Stimulated activated CD4-positive, alpha-beta T cell treated with anti-CD3 and anti-CD28 coated beads, Interleukin-15, amount 100 ng/mL, for 1 hour (primary cell): ENCODE measurements at places on chromosomes 1 and 21.

- DNase-seq: no peak
These were observed 92.8 kb upstream of the IFFO2 start for GRCh38 chr1:19049128-19049768.

DNA sequence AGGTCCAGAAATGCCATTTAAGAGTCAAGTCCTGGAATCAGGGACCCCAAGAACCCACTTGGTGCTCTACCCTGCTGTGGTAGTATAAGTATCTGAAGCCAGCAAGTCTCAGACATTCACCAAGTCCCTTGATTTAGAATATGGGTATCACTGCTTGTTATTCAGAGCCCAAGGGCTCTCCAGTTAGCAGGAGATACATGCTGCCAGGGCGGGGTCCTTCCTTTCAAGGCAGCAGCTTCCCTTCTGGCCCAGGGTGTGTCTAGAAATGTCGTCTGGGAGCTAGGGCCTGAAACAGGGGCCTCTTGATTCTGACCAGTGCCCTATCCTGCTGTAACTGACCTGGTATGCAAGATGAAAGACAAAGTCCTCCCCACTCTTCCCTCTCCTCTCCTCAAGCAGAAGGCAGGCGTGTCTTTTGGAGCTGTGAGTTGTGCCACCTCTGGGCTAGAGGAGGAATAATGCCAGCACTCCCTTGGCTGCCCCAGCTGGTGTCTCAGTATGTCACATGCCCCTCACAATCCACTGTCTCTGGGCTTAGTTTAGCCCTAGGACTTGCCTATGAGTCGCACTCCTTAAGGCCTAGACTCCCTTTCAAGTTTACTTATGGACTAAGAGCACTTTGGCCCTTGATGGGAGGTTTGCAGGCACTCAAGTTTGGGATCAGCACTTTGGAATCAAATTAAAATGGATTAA is 200.2 kb downstream of the MRPL39 start:
- DNase-seq: no peak

DNA sequence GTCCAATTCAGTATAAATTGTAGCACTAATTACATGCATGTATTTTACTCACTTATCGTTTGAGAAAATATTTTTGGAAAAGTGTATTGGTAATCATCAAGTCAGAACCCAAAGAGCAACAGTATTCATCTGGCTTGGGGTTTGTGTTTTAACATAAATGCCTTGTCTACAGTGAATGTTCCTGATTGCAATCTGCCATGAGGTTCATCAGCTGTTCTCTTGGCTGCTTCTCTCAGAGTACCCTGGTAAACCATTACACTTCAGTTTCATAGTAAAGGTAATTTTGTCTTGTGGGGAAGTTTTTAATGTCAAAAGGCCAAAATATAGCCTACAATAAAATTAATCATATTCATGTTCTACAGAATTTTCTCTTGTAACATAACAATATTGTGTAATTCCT is 150.3 kb downstream of the IFI44 start:
- no peak for DNase-seq

- no peak for DNase-seq
These were observed 321.1 kb downstream of the TGFB2 start for GRCh38 chr1:218666263-218666662.

GRCh38 chr21:28224191-28224726 is 768.4 kb downstream of the LTN1 start:
- no peak for DNase-seq

GRCh38 chr1:43764581-43764980 is 57.2 kb downstream of the ST3GAL3 start:
- no peak for DNase-seq

DNA sequence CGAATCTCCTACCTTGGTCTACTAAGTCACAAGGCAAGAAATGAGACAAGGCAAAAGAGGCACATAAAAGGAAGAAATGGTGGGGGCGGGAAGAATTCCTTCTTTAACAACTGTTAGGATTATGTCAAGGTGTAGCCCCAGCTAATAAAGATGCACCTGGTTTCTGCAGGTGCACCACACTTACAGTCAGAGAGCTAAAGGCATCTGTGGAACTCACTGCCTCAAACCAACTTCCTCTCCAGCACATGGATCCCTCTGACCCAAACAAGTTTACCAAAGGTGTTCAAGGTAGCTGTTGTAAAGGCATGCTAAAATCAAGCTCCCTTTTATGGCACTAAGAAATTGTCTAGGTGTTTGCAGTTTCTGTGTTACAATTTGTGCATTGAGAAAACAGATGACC is 38.1 kb downstream of the TGFBR3 start:
- DNase-seq: no peak

DNA sequence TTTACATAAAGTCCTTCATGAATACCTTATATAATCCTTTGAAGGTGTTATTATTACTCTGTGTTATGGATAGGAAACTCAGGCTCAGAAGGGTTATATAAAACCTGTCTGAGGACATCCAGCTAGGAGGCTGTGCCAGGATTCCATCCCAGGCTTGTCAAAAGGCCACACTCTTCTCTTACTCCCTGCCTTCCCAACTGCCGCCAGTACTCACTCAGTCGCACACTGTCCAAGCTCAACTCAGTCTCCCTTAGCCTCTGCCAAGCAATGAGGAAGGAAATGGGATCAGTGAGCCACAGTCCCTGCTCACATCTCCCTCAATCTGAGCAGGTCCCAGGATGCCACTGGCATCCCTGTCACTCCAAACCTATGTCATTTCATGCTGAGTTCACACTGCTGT is 94.4 kb downstream of the NAV1 start:
- DNase-seq: no peak

DNA sequence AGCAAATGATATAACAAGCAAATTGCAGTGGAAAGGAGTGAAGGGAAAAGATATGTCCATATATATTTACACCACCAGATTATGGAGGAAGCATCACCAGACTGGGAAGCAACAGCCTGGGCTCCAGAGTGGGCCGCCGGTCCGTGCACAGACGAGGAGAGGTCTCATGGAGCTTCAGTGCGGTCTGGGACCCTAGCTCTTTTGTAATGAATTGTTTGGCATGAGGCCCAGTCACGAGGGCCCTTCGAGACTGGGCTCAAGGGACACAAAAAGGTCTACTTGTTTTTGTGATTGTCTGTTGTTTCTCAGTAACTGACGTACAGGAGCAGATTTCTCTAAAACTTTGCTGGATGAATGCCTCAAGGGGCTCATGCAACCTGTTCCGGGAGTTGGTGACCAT is 12.9 kb upstream of the STUM start:
- no peak for DNase-seq

- no peak for DNase-seq
These were observed 986 bp upstream of the RNF186 start for GRCh38 chr1:19815801-19816736.

GRCh38 chr21:40850071-40850470 is 3.1 kb upstream of the DSCAM start:
- no peak for DNase-seq

DNA sequence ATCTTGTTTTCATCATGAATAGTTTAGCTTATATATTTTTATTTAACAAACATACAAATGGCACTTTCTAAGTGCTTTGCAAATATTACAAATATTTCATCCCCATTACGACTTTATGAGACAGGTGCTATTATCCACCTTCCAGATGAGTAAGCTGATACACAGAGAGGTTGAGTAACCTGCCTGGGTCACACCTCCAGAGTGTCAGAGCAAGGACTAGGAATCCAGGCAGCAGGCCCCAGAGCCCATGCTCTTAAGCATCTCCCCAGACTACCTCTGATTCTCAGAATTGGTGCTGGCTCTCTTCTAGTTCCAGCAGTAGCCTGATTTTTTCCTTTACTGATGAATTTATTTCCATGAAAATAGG is 40.0 kb downstream of the EPHB2 start:
- no peak for DNase-seq

- no peak for DNase-seq
These were observed 792.8 kb downstream of the ADGRL2 start for GRCh38 chr1:82593561-82593960.

GRCh38 chr1:110187139-110187890 is 22.8 kb upstream of the KCNC4 start:
- no peak for DNase-seq

GRCh38 chr1:41790351-41790750 is 128.4 kb downstream of the HIVEP3 start:
- no peak for DNase-seq

GRCh38 chr21:27580276-27580675 is 613.4 kb upstream of the ADAMTS5 start:
- no peak for DNase-seq

GRCh38 chr1:200922406-200922805 is 27.7 kb downstream of the INAVA start:
- no peak for DNase-seq

GRCh38 chr1:14184454-14184853 is 414.0 kb upstream of the KAZN start:
- DNase-seq: no peak

DNA sequence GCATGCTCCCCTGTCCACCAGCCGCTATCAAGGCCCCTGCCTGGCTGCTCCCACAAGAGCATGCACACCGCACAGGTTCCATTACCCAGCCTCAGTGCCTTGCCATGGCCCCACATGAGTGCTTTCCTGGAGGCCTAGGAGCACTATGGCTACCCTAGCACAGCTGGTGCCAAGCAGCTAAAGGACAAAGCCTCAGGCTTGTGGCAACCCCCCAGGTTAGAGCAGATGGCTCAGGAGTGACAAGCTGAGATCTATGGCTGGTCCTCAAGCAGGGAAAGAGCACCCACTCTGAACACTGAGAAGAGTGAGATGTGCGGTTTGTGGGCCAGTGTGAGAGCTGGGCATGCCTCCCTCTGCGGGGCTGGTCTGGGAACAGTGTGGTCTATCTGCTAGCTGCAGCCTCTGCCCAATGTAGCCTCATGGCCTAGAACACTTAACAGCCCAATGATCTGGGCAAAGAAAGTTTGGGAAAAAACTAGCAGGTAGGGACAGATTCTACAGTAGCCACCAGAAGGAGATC is 129.8 kb downstream of the VAV3 start:
- DNase-seq: no peak

GRCh38 chr1:221069986-221070385 is 190.7 kb downstream of the HLX start:
- no peak for DNase-seq

DNA sequence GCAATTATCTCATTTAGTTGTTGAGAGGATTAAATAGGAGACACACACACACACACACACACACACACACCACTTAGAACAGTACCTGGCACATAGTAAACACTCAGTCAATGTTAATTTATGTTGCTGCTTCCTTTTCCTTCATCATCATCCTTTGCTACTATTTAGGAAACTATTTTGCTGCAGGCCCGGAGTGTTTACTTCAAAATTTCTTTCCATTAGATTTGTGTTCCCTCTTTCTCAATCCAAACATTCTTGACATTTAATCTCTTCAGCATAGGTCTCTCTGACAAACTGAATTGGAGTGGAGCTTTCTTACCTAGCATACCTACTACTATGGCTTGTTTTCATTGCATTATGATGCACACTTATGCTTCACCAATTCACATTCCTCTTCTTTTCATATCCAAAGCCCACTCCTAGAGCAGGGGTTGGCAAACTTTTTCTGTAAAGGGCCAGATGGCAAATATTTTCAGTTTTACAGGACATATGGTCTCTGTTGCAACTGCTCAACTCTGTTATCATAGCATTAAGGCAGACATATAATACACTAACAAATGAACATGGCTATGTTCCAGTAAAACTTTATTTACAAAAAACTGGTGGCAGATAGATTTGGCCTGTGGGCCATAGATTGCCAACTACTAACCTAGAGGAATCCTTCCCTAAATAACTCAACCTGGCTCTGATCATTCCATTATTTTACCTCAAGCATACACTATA is 49.5 kb downstream of the SCMH1 start:
- no peak for DNase-seq

GRCh38 chr1:6260961-6261614 is at the start of gene GPR153:
TSS of gene GPR153 (minus strand) at chr1:6261098. CDS start at chr1:6254905, 6,193 bp downstream.
- DNase-seq: peak; percentile 48

DNA sequence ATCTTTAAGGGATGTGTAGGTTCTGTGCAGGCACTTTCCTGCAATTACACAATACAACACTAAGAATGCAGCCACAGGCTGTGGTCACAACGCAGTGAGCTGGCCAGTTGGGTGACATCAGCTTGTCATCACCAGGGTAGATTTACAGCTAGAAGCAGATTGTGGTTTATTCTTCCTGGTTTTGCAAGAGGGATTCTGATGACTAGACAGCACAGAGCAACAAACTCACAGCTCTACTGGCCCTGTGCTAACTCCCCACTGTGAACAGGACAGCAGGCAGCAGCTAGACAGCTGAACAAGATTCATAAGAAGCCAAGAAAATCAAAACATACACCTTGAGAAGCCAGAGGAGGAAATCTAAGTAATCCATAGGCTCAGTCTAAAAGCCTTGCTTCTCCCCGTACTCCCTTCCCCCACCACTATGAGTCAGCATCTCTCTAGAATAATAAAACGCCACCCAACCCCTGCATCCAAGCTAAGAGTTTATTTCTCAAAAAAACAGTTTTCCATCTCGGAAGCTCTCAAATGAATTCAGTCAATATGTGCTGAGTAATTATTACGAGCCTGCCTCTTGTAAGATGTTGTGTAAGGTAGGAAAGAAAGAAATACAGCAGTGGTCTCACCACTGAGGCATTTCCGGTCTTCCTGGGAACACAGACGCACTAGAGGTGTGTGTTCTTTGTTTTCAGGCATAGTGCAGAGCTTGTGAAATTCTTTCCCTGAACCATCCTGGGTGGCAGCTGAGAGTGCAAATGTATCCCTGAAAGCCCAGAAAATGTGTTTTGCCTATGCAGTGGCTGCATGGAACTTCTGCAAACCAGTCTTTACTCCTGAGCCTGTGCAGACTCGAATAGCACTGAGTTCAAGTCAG is 162.8 kb downstream of the NTPCR start:
- no peak for DNase-seq

DNA sequence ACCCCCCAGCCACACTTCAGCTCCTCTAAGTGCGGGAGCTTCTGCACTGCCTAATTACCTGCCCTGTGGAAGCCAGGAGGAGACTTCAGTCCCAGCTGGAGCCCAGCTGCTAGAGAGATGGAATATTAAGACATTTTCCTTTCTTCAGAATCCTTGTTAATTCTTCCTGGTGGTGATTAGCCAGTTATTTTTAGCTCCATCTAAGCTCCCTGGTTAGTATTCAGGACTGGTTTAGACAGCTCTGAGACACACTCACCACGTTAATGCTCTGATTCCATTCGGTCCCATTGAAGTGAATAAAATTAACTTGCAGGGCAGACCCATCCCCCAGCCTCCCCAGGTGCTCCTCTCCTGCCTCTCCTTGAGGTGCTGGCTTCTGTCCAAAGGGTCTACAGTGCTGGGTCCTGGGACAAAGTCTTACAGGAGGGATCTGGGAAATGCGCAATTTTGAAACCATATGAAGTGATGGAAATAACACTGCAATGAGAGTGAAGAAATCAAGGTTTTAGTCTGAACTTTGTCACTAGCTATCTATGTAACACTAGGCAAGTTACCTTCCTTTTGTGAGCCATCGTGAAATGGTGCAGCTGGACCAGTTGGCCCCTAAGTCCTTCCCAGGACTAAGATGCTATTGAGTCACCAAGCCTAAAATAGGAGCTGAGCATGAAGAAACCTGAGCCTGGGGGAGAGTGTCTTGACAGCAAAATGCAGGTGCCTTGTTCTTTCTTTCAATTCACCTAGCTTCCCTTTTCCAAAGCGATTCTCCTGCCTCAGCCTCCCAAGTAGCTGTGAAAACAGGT is 117.4 kb upstream of the ATP1A1 start:
- no peak for DNase-seq

- DNase-seq: no peak
These were observed 157.3 kb upstream of the PTGFR start for GRCh38 chr1:78333502-78333901.

GRCh38 chr1:59561796-59562195 is 253.0 kb upstream of the HOOK1 start:
- DNase-seq: no peak
